ENCODE measurements at places on chromosomes 11 and 22.

DNA sequence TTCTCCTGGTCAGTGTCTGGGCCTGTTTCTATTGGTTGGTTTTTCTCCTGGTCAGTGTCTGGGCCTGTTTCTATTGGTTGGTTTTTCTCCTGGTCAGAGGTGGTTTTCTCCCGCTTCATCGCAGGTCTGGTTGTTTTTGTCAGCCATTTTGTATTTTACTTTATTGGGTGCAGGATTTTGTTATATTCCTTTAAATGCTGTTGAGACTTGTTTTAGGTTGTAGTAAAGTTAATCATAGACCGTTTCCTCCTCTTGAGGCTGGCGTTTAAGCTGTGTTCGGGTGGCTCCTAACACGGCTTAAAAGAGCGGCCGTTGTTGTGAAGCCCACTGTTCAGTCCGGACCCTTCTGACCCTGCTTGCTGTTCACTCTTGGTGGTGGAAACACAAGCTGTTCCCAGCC is 26.2 kb downstream of the ZBED4 start:
- DNase-seq = no peak

GRCh38 chr11:15309296-15309695 is 194.6 kb downstream of the INSC start:
- DNase-seq = no peak

DNA sequence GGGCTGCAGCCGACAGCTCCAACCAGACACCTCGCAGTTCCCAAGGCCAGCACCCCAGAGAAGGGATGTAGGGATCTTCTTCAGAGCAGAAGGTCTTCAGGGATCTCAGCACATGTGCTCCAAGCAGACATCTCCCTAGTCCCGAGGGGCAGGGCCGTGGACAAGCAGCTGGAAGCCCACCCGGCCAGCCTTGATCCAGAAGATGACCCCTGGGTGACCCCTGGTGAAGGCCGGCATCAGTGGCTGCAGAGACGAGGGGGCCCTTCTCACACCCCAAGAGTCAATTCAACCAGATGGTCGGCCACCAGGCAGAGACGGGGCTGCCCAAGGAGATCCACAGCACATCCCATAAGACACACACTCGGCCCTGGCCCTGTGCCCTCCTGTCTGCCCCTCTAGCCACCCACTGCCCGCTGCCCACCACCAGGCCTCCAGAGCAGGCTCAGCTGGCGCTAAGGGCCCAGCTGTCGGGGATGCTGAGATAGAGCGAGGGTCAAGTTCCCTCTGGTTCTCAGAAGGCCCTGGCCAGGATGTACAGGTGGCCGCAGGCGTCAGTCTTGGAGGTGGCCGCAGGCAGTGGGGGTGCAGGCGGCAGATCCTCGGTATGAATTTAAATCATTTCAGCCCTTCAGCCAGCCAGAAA is 168.3 kb downstream of the BRD1 start:
- DNase-seq = no peak

GRCh38 chr11:28900427-28900826 is 792.2 kb downstream of the METTL15 start:
- no peak for DNase-seq

- no peak for DNase-seq
Observed at GRCh38 chr22:23288301-23289129, 108.2 kb downstream of the BCR start.

- no peak for DNase-seq
Observed at GRCh38 chr22:37137903-37138665, 11.6 kb downstream of the IL2RB start.

DNA sequence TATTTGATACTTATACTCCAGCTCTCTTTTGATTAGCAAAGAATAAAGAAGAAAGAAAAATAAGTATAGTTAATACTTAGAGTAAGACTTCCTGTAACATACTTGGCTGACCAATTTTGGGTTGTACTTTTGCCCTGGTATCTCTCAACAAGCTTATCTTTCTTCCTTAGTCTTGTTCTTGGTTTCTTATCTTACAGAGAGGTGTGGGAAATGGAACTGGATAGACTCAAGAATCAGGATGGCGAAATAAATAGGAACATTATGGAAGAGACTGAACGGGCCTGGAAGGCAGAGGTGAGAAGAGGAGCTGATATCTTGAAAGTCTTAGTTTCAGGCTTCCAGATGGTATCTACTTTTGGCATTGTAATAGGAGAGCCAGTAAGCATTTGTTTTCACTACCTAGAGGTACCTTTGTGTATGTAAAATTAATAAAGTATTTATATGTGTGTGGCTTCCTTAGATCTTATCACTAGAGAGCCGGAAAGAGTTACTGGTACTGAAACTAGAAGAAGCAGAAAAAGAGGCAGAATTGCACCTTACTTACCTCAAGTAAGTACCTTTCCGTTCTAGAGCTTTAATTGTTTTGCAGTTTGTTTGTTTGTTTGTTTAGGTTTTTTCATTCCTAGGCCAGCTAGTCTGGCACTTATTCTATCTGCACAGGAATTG is 11.3 kb upstream of the BACE1-AS start:
- DNase-seq = no peak

- DNase-seq = no peak
Observed at GRCh38 chr11:46302866-46303265, 25.4 kb downstream of the CREB3L1 start.

All from stimulated activated CD8-positive, alpha-beta memory T cell treated with anti-CD3 and anti-CD28 coated beads, Interleukin-7, amount 100 ng/mL, for 1 hour (primary cell).